ENCODE measurements at places on chromosomes 5 and 9.

DNA sequence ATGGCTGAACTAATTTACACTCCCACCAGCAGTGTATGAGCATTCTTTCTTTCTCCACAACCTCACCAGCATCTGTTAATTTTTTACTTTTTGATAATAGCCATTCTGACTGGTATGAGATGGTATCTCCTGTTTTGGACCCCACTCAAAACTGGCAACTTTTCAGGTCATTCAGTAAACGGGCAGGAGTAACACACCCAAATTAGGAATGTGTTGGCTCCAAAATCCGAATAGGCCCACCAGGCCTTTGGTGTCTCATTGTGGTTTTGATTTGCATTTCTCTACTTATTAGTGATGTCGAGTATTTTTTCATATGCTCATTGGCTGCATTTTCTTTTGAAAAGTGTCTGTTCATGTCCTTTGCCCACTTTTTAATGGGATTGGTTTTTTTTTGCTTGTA lies 517.1 kb downstream of the TMEM232 start:
- no peak for DNase-seq

DNA sequence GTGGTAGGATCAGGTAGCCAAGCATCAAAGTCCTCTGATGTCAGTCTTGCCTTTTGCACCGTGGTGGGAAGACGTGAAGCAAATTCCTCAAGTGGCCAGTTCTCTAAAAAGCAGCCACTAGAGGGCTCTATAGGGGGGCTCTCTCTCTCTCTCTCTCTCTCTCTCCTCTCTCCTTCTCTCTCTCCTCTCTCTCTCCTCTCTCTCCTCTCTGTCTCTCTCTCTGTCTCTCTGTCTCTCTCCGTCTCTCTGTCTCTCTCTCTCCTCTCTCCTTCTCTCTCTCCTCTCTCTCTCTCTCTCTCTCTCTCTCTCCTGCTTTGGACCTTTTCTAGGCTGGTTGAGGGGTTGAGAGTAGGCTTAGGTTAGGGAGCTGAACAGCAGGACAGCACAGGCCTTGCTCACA lies 13.9 kb upstream of the OSMR start:
- no peak for DNase-seq

GRCh38 chr5:96252596-96252995 lies 180.5 kb downstream of the PCSK1 start:
- DNase-seq = no peak

DNA sequence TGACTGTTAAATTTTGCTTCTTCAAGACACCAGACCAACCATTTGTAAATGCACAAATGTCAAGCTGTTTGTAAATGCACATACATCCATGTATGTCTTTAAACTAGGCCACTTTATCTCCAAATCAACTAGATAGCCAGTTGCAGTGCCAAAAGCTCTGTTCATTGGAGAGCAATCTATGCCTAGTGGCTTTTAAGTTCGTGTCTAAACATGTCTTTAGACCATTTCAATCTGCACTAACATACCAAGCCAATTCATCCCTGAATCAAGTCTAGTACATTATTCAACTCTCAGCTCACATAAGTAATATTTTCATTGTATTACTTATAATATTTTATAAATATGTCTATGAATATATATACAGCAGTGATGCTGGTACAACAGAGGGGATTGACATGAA lies 985.9 kb downstream of the CDH18 start:
- no peak for DNase-seq

DNA sequence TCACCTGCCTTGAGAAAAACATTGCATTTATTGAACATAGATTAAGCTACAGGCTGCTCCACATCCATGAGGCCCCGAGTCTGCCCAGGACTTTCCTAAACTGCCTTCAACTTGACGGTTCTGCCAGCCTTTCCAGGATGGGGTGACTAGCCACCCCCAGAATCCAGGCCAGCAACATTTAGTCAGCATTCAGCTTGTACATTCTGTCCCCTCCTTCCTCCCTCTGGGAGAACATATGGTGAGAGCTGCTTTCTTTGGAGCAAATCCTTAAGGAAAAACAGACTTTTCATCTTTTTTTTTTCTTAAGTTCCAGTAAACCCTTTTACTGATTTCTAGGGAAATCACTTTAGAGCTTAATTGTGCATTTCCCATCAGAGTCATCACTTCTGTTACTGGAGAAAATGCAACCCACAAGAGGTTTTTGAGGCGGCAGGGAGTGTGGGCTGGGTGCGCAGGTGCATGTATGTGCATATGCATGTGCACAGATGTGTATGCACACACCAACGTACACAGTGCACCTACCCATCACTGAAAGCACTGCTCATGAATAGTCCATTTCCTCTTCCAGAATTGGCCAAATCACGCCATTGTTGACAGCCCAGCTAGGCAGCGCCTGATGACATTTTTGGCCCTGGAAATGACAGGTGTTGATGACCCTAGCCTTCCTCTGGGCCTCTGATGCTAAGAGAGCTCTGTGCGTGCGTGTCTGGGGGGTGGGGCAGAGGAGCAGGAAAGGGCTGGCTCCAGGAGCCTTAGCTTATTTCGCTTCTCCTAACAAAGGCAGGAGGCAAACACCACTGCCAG lies 145.6 kb downstream of the HSD17B3 start:
- no peak for DNase-seq

GRCh38 chr9:135347461-135347860 lies 132.1 kb upstream of the PPP1R26 start:
- DNase-seq = no peak

GRCh38 chr5:159021901-159022556 lies 77.7 kb downstream of the EBF1 start:
- DNase-seq = no peak

GRCh38 chr5:120628156-120628555 lies 164.1 kb downstream of the PRR16 start:
- DNase-seq = no peak

- DNase-seq = no peak
Observed at GRCh38 chr9:125878164-125878631, 131.0 kb downstream of the PBX3 start.

GRCh38 chr5:139636975-139637408 lies 11.2 kb upstream of the CXXC5 start:
- no peak for DNase-seq

- no peak for DNase-seq
Observed at GRCh38 chr5:161396171-161396570, 150.4 kb downstream of the GABRB2 start.

- no peak for DNase-seq
Observed at GRCh38 chr5:119339965-119340364, 15.9 kb upstream of the TNFAIP8 start.
